SK-N-MC (cell line): ENCODE measurements at places on chromosomes 6 and 20.

DNA sequence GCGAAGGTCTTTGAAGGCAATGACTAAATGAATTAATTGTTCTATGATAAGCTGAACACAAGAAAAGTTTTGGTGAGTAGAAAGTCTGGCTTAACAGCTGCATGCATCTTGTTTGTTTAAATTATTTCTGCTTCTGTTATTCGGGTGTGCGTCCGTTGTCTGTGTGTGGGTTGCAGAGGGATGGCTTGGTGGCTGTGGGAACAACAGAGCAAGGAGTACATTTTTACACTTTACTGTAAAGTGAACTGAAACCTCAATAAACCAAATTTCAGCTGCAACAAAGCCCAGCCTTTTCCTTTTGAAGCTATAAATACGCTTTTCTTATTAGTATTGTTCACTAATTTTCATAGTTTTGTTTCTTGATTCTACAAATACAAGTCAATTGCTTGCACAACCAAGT is 3.5 kb upstream of the LAMP5 start:
- no peak for DNase-seq

DNA sequence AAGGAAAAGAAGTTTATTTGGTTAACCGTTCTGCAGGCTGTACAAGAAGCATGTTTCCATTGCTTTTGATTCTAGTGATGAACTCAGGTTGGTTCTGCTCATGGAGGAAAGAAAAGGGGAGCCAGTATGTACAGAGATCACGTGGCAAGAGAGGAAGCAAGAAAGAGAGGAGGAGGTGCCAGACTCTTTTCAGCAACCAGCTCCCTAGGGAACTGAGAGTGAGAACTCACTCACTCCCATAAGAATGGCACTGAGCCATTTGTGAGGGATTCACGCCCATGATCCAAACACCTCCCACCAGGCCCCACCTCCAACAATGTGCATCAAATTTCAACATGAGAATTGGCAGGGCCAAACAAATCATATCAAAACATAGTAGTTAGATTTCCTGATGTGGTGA is 649.1 kb downstream of the EPM2A start:
- peak; percentile 8 for DNase-seq

DNA sequence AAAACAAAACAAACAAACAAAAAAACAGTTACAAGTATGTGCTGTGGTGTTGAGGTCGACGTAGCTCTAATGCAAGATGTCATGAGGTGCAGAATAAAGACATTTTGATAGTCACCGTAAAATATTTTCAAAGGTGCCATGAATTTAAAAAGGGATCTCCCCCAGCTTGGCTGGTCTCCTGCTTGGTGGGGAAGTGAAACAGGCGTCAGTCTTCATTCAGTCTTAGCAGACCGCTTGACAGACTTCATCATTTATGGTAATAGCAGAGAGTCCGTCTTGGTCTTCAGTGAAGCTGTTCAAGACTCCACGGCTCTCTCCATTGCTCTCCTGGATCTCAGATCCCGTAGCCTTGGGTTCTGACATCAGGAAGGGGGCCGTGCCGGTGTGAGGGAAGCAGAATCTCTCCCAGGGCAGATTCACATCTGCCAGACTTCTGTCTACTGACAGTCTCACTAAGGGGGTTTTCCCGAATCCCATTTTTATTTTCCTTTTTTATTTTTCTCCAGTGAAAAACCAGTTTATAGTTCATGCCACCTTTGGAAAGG is 1.6 kb downstream of the SLC24A3 start:
- DNase-seq, result no peak

DNA sequence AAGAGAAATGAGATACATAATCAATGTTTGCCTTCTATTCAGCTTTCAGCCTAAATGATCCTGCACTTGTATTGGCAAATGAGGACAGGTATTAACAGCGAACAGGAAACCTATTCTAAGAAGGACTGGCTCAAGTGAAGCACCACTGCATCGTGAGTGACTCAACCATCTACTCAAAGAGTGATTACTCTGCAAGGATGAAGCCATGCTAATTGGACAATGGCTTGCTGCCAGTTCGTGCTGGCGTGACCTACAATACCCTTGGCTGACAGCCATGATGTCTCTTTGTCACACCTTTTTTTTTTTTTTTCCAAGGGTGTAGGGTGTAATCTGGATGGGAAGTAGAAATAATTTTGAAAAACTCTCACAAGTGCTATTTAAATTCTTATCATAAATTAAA is 104.9 kb downstream of the GJA10 start:
- DNase-seq, result no peak

DNA sequence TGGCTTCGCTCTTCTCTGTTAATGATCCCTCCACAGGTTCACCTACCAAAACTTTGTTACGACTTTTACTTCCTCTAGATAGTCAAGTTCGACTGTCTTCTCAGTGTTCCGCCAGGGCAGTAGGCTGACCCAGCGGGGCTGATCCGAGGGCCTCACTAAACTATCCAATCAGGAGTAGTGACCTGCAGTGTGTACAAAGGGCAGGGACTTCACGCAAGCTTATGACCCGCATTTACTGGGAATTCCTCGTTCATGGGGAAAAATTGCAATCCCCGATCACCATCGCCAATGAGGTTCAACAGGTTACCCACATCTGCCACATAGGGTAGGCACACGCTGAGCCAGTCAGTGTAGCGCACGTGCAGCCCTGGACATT is 771.4 kb upstream of the DEFB115 start:
- no peak for DNase-seq
